RPMI8226 (cell line): ENCODE measurements at places on chromosomes 3 and 15.
A peak's percentile ranks its signal among the peaks of the same experiment; 100 is the strongest.

- no peak for DNase-seq
Measured at GRCh38 chr3:179526989-179527391, 35.7 kb upstream of the ACTL6A start.

DNA sequence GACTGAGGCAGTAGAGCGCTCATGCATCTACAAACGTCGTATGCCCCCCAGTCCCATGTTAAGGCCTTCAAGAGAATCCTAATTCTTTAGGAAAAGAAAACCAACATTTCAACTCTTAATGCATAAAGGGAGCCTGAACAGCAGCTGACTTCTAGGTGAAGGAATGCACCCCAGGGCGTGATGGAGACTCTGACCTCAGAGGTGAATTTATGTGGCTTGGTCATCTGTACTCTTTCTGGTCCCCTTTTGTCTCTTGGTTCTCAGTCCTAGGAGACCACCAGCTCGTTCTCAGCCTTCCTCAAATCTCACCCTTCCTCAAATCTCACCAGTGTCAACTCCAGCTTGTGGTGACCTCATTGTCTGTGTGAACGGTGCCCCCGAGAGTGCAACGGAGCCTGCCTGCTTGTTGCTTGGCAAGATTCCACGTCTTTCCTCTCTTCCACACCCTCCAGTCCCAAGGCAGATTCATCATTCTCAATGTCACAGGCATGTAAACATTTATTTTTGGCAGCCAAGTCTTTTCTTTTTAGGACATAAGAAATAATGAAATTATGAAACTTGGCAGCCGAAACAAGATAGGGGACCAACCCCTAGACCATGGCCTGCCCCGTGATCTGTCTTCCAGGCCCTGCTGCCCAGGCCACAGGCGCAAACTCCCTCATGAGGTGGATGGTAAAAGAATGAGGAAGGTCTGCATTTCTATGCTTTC is 166.2 kb downstream of the ADAMTS17 start:
- no peak for DNase-seq

DNA sequence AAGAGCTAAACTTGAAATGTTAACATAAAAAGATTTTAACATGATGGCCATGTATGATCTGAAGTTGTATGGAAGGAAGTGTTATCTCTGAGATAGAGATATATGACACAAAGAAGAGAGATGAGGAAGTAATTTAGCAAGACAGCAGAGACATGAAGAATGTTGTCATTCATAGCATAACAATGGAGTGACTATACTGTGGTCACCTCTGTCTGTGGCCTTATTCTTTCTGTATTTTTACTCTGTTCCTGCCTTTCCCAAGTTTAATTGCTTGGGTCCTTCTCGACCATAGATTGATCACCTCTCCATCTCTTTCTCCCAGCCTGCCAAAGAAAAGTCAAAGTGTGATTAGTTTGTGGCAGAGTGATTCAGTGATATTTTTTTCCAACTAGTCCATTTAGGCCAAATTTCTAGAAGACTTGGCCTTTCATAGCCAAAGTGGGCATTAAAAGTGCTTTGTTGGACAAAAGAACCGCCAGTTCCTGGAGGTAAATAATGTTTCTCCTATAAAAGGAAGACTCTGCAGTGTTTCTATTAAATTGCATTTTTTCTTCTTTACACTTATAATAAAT is 711.9 kb downstream of the CADM2 start:
- no peak for DNase-seq

DNA sequence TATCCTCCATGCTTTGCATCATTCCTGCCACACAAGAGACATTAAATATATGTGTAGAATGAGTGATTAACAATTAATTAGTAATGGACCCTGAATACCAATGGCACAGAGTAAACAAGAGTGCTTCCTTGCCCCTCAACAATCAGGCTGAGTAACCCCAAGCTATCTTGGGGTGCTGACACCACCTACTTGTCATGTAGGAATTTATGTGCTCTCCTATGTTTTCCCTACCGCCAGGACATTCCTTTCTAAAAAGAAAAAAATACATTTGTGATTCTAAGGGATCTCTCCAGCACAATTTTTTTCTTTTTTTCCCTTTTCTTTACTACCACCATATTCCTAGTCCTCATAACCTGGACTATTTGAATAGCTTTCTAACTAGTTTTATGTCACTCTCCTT is 449.1 kb downstream of the MFSD1 start:
- no peak for DNase-seq

GRCh38 chr3:171896316-171896715 is 53.2 kb downstream of the TMEM212 start:
- DNase-seq, result no peak

GRCh38 chr3:13823692-13824091 is 56.2 kb downstream of the WNT7A start:
- DNase-seq, result no peak

GRCh38 chr3:64260431-64260830 is 35.2 kb upstream of the PRICKLE2 start:
- no peak for DNase-seq

DNA sequence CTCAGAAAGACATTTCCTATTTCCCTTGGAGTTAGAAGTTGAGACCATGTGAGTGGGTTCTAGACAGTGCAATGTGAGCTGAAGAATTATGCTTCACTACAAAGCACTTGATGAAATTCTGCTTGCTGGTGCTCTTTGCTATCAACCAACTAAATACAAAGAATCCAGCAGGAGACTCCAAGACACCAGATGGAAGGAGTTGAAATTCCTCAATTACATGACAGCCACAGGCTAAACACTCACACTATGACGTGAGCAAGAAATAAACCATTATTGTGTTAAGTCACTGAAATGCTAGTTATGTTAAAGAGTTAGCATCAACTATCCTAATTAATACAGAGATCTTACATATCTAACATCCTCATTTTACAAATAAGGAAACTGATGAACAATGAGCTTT is 8.2 kb upstream of the MAP4 start:
- DNase-seq, result no peak

- DNase-seq, result peak; percentile 67
Measured at GRCh38 chr3:124620600-124621063, 109.6 kb upstream of the UMPS start.

GRCh38 chr3:116265320-116265695 is 180.0 kb downstream of the LSAMP start:
- DNase-seq, result no peak

DNA sequence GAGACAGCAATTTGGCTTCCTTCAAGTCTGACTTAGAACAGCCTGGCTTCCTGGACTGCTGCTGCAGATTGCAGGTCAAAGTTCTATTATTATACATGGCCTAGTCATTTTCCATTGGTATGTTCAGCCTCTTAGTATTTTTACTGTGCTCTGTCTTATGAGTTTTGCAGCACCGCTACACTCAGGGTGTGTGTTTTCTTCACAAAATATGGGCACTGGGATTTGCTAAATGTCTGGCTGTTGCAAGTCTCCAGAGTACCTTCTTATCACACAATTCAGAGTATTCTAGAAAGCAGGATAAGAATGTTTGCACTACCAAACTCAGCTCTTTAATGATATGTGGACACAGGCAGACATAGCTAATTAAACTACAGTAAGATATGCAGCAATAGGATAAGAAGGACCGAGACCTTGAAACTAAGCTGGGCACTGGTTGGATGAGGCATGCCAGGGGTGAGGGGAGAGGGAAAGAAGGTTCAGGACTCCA is 203.0 kb upstream of the PDZRN3 start:
- no peak for DNase-seq

DNA sequence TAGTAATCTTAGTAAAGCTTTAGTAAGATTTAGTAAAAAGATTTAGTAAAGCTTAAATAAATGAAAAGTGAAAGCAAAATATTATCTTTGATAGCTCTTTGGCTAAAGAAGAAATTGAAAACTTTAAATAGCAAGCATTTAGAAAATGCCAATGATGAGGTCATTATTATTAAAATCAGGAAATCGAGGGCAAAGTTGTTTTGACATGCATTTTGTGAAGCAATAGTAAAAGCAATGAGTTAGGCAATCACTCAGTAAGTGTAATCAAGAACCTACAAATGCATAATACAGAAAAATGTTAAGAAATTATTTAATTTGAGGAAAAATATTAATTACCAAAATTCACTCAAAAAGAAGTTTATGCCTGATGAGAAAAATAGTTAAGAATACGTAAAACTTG is 280.3 kb upstream of the MME start:
- no peak for DNase-seq

GRCh38 chr15:78340231-78341056 is at the start of gene CRABP1:
Gene CRABP1 (plus strand): TSS chr15:78340353. CDS start chr15:78340429, 76 bp downstream.
- no peak for DNase-seq

- DNase-seq, result no peak
Measured at GRCh38 chr3:112093180-112093522, 7.0 kb downstream of the C3orf52 start.

DNA sequence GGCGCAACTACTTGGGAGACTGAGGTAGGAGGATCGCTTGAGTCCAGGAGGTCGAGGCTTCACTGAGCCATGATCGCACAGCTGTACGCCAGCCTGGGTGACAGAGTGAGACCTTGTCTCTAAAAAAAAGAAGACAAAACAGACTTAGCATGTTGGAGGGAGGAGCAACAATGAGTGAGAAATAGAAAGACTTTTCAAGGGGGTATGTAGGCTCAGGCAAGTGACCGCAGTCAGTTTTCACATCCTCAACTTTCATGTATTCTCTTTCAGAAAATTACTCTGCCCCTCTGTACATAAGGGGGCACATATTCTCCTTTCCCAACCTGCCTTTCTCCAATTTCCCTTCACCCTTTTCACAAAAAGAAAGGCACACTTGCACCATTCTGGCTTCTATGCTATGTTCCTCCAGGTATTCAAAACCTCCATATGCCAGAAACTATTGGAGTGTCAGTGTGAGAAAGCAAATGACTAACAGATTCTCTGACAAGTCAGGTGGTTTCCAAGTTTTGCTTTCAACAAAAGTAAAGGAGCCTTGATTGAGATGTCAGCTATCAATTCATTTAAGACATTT is 7.6 kb downstream of the NSUN3 start:
- DNase-seq, result no peak

GRCh38 chr15:90059208-90059985 is 42.9 kb downstream of the IDH2 start:
- DNase-seq, result peak; percentile 98

DNA sequence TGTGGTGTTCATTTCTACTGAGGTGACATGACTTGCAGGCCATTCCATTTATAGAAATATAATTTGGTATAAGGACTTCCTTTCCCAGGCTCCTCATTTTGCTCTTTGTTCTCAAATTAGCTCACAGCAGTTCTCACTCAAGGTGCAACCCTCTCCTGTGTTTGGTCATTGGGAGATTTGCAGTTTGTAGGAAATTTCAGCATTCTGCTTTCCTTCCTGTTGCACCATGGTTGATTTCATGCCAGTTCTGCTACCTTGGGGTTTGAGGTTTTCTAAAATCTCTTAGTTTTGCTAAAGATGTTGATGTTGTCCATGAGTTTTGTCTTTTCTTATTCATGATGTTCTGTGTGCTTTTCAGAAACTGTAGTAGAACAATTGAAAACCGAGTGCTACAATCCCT is 65.7 kb upstream of the PROK2 start:
- no peak for DNase-seq

DNA sequence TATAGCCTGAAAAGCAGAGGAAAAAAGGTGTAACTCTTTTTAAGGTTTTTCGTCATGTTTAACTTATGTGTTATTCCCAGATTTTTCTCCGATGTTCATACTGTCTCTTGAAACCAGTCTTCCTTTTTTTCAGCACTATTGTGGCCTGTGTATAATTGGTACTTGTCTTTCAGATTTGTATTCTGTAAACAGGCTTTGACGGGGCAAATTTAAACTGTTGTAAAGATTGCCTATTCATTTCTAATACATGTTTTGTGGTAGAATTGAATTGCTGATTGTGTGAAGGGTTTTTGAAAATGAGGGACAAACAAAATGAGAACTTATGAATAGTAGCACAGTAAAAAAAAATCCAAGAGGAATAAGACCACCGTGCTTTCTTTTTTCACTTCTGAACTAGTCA is 33.6 kb downstream of the AKAP13 start:
- DNase-seq, result no peak

DNA sequence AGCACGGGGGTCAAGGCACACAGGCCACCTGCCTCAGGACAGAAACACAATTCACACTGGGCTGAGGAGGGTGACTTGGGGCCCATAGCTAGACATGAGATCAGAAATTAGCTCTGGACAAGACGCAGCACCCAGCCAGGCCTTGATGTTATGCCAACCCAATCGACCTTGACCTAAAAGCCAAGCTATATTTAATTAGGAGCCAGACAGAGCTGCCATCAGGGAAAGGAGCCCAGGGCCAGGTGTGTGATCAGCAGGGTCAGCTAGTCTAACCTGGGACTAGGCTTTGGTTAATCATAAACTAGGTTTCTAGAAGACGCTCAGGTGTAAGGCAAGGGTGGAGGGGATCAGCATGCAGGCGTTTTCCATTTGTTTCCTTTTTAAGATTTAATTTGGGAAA is 23.9 kb upstream of the SLC25A36 start:
- DNase-seq, result no peak

GRCh38 chr15:71780115-71780976 is 30.0 kb upstream of the NR2E3 start:
- peak; percentile 76 for DNase-seq

GRCh38 chr3:24320601-24321000 is 174.0 kb downstream of the THRB start:
- DNase-seq, result no peak

GRCh38 chr3:37907906-37908305 is 46.2 kb downstream of the CTDSPL start:
- DNase-seq, result no peak

- no peak for DNase-seq
Measured at GRCh38 chr3:117510396-117510795, 800.8 kb downstream of the TUSC7 start.

GRCh38 chr15:27220199-27220598 is 249.2 kb downstream of the GABRG3 start:
- DNase-seq, result no peak
